Common myeloid progenitor, CD34-positive (primary cell): ENCODE measurements at places on chromosomes 1 and 21.

GRCh38 chr1:25553749-25554429, 10.5 kb downstream of the LDLRAP1 start:
- no peak for DNase-seq

GRCh38 chr1:32926562-32926961, 25.4 kb upstream of the TMEM54 start:
- no peak for DNase-seq

DNA sequence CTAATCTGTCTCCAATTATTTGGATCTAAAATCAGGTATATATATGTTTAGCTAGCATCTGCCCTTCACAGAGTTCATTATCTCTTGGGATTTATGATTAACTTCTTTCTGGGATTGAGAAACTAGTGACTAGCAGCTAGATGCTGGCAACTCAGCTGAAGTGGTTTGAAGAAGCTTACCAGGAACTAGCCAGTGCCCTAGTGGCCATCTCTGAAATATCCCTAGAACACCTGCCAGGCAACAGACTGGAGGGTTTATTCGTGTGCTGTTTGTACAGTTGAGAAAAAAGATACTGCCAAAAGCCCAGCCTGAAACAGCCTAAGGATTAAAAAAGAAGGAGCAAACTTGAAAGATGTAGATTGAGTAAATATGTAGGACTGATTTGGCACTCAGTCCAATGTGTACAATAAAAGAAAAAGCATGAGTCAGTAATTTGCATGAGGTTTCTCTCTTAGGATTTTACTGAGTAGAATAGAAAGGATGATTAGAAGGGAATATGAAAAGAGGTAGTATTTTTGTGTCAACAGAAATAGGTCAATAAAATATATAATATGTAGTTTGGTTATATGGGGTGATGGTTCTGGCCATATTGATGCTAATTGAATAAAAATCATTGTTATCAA, 1144.6 kb upstream of the ADGRL2 start:
- no peak for DNase-seq

DNA sequence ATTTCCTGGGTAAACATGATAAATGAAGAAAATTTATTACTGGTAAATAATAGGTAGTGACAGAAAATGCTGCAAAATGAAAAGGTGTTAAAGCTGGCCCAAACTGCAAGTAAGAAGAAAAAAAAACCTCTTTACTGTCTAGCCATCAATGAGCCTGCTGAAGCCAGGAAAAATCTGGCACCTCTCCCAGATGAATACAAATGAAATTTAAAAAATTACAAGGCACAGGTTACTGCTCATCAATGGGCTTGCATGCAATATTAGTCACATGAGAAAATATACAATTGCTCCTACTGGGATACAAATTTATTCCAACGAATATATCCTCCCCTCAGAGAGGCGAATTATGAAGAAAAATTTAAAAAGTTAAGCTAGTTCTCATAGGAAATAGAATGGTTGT, 1422.5 kb downstream of the KCNT2 start:
- no peak for DNase-seq

DNA sequence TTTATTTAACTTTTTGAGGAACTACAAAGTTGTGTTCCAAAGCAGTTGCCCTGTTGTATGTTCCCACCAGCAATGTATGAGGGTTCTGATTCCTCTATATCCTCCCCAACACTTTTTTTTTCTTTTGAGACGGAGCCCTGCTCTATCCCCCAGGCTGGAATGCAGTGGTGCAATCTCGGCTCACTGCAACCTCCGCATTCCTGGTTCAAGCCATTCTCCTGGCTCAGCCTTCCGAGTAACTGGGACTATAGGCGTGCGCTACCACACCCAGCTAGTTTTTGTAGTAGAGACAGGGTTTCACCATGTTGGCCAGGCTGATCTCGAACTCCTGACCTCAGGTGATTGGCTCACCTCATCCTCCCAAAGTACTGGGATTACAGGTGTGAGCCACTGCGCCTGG, 60.4 kb upstream of the ENAH start:
- no peak for DNase-seq

GRCh38 chr1:201013031-201013485, 10.5 kb downstream of the KIF21B start:
- DNase-seq: no peak
